ENCODE measurements at places on chromosomes 1 and 21.

DNA sequence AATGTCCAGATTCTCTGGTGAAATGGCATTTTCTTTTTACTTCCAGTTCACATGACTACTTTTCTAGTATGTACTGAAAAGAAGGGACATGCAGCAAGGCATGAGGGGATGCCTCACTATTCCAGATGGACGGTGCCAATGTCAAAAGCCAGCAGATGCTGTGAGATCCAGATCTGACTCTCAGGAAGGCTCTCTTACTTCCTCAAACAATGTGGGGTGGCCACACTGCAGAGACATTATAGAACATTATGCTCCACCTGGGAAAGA is 17.7 kb downstream of the CRYZ start:
- no peak for DNase-seq

DNA sequence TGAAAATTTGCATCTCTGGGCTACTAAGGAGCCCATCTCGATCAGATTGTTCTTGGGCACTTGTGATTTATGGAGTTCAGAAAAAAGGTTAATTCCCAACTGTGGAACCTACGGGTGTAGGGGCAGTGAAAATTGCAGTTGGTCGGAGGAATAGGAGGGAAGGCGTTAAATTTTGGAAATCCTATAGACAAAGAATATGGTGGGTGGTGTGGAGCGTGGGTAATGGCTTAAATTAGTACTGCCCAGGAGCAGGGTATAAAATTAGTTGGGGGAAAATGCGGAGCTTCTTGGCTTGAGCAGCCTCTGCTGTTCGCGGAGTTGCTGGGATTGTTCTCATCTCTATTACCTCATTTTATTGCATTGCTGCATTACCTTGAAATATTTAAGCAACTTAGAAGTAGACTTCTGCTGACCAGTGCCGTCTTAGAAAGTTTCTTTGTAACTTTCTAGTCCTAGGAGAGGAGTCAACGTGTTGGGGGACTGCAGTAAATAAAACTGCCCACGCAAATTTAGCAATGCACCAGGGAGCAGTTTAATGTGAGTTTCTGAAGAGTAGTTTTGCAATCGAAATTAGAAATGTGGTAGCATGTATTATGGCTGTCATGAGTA is 514 bp downstream of the S1PR1 start:
- no peak for DNase-seq

- no peak for DNase-seq
These were observed 90.1 kb downstream of the MATN1 start for GRCh38 chr1:30633294-30633693.

GRCh38 chr1:9213956-9214355 is 20.6 kb upstream of the H6PD start:
- DNase-seq: no peak

GRCh38 chr1:147804942-147805723 is 44.7 kb upstream of the GJA5 start:
- no peak for DNase-seq

GRCh38 chr1:91651661-91652071 is 151.0 kb downstream of the CDC7 start:
- DNase-seq: no peak

- no peak for DNase-seq
These were observed 246.9 kb upstream of the IRF2BP2 start for GRCh38 chr1:234856845-234857245.

DNA sequence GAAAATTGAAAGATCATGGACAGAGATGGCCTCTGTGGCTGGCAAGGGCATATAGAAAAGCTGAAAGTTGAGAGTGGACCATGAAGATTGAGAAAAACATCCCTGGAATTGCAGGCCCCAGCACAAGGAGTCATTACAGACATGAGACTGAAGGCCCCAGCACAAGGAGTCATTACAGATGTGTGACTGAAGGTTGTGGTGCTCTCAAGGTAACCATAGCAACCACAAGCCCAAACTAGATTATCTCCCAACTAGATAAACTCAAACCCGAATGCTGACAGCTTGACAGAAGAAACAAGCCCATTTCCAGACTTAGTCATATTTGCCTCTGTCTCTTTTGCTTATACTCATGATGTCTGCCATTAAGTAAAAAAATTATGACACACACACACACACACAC is 1252.1 kb upstream of the ADGRL4 start:
- no peak for DNase-seq

- DNase-seq: no peak
These were observed 8.1 kb downstream of the POFUT2 start for GRCh38 chr21:45279446-45280177.

DNA sequence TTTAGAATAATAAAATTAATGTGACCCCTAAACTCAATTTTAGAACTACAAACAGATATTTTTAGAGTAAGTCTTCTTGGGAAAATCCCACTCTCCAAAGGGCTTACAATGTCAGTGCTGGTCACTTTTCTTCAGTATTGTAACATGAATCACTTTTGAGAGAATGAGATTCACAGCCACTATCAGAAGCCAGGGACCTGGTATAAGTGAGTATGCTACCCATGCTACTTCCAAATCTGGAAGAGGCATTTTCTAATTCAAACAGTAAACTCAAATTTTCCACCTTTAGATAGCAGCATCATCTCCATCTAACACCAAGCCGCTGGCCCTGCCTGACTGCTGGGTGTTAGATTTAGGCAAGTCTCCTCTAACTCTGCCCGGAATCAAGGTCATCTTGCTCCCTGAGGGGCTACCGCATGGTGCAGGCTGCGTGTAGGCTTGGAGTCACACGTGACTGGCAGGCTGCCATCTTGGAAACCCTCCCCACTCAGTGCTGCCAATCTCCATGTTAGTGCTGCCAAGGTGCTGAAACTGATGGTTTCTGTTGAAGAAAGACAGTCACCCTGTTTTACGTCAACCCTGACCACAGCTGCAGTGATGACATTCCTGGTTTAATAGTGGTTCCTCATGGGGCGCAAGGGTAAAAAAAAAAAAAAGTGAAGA is 882.9 kb upstream of the B3GALT2 start:
- DNase-seq: no peak
